Adrenal gland (tissue), 19 donors: ENCODE measurements at places on chromosomes 12 and 14. TPM values are rescaled to one million over a fixed set of nuclear protein-coding genes. Genes with fewer than 3 reads are reported as not detected.

- DNase-seq, result peak; percentile 35
- no peaks in the 10 kb centered on the region for H3K36me3 ChIP-seq
- H3K4me1 ChIP-seq, result peaks cover 17% of the 10 kb centered on the region
- H3K4me3 ChIP-seq, result no peak overlapping the region
Observed at GRCh38 chr12:49296034-49296835, 1.3 kb downstream of the PRPH start.

Gene OASL
- 0.47 TPM for total RNA-seq

DNA sequence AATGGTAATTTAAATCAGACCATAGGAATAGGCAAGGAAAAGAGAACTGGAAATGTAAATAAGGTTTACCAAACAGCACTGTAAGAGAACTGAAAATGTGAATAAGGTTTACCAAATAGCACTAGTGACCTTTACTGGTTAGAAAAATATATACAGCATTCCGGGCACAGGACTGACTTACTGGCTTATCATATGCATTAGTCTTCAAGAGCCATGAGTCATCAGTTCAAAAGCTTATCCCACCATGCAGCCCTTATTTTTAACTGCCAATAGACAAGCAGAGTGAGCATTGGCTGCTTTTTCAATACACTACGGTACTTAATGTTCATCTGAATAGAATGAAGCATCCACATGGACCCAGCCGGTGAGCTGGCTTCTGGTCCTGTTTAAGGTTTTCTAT is 13.0 kb upstream of the NELL2 start:
- H3K27ac ChIP-seq, result no peak overlapping the region
- no peak for DNase-seq
- H3K4me1 ChIP-seq, result no peaks in the 10 kb centered on the region

DNA sequence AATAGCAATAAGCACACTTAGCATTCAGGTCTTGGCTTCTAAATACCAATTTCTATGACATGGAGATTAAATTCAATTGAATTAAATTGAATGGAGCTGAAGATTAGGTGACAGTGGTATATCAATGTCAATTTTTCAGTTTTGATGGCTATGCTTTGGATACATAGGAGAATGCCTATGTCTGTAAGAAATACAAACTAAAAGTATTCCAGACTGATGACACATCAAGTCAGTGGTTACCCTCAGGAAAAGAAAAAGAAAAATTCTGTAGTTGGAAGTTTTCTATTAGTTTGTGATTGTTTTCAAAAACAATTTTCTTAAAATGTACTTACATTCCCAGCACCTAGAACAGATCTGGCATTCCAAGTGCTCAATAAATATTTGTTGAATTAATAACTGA is 4.9 kb upstream of the DCAF4 start:
- H3K27ac ChIP-seq, result no peak overlapping the region
- no peak for DNase-seq
- H3K4me3 ChIP-seq, result no peak overlapping the region
- H3K27me3 ChIP-seq, result no peaks in the 10 kb centered on the region

Gene PRIMA1
- 4.7 TPM for total RNA-seq

- H3K4me3 ChIP-seq, result no peak overlapping the region
- H3K4me1 ChIP-seq, result peaks cover 6% of the 10 kb centered on the region
- no peaks in the 10 kb centered on the region for H3K36me3 ChIP-seq
- no peak for DNase-seq
- H3K27me3 ChIP-seq, result no peaks in the 10 kb centered on the region
- H3K27ac ChIP-seq, result no peak overlapping the region
Observed at GRCh38 chr14:75495882-75496281, 26.4 kb upstream of the BATF start.

DNA sequence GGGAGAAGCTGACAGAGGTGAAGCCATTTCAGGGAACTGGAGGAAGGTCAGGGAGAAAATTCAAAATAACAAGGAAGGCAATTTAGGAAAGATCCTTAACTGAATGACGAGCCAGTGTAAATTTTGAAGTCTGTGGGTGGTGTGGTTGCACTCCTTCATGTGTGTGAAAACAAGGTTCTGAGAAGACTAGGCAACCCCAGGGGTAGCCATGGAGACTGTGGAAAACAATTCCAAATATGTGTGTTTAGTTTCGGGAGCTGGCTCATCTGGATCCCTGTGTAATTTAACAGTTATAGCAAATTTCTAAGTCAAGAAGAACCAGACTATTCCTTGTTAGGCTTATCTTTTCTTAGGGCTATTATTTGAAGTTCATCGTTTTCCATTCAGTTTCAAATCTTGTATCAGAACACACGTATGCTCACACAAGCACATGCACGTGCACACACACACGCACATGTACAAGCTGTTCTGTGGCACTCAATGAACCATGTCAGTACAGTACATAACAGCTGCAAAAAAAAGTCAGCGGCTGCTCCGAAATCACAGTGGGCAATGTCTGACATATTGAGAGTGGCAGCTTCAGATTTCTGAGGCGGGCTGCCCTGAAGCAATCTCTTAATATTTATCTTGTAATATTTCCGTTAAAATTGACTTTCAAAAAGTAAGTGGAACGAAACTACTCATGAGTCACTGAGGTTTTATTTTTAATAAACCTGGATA is 411.2 kb downstream of the AEBP2 start:
- H3K27me3 ChIP-seq, result no peaks in the 10 kb centered on the region
- no peak overlapping the region for H3K4me3 ChIP-seq
- peaks cover 10% of the 10 kb centered on the region for H3K4me1 ChIP-seq
- H3K27ac ChIP-seq, result no peak overlapping the region
- no peak for DNase-seq

Gene IL26
- not detected for total RNA-seq

DNA sequence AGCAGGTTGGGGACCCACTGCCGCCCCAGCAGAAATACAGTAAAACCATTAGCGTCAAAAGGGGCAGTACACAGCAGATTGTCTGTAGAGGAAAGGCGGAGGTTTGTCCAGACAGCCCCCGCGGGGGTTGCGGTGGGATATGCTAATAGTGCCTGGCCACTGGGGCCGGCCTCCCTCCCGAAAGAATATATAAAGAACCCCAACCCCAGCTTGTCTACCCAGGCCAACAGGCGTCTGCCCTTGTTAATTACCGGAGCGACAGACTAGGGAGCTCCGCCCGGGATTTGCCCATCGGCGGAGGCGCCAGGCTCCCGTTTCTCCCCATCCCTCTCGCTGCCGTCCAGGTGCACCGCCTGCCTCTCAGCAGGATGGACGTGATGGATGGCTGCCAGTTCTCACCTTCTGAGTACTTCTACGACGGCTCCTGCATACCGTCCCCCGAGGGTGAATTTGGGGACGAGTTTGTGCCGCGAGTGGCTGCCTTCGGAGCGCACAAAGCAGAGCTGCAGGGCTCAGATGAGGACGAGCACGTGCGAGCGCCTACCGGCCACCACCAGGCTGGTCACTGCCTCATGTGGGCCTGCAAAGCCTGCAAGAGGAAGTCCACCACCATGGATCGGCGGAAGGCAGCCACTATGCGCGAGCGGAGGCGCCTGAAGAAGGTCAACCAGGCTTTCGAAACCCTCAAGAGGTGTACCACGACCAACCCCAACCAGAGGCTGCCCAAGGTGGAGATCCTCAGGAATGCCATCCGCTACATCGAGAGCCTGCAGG is at the start of gene MYF5:
Gene MYF5 (plus strand): TSS at position 217 of the 774 bp plus-strand sequence. CDS start 152 bp downstream, at position 369.
- DNase-seq, result no peak
- peaks cover 19% of the 10 kb centered on the region for H3K27me3 ChIP-seq
- no peaks in the 10 kb centered on the region for H3K4me1 ChIP-seq

- H3K36me3 ChIP-seq, result no peaks in the 10 kb centered on the region
- DNase-seq, result peak; percentile 82
Observed at GRCh38 chr14:105203057-105203531, 22.0 kb upstream of the NUDT14 start.

- H3K27me3 ChIP-seq, result no peaks in the 10 kb centered on the region
- DNase-seq, result peak; percentile 70
- H3K36me3 ChIP-seq, result no peaks in the 10 kb centered on the region
- H3K4me3 ChIP-seq, result no peak overlapping the region
- H3K4me1 ChIP-seq, result peaks cover 14% of the 10 kb centered on the region
Observed at GRCh38 chr12:12449533-12450025, 92.7 kb downstream of the BORCS5 start.

GRCh38 chr12:106329231-106329982 is 26.9 kb downstream of the TCP11L2 start:
- DNase-seq, result peak; percentile 63
- H3K27me3 ChIP-seq, result no peaks in the 10 kb centered on the region
- H3K4me1 ChIP-seq, result peaks cover 19% of the 10 kb centered on the region

DNA sequence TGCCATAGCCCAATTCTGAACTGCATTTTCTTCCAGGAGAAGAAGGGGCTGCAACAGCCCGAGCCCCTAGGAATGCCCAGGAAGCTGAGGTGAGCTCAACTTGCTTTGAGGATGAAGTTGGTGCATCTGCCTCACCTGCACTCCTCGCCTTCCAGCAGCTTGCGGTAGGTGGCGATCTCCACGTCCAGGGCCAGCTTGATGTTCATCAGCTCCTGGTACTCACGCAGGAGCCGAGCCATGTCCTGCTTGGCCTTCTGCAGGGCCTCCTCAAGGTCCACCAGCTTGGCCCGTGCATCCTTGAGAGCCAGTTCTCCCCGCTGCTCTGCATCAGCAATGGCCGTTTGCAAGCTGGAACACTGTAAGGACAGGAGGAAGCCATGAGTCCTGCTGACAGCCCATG is 6.0 kb downstream of the KRT75 start:
- H3K4me1 ChIP-seq, result no peaks in the 10 kb centered on the region
- no peak for DNase-seq
- H3K36me3 ChIP-seq, result no peaks in the 10 kb centered on the region
- no peak overlapping the region for H3K27ac ChIP-seq
- H3K27me3 ChIP-seq, result no peaks in the 10 kb centered on the region

Gene CNTN1
- 5.4 TPM for total RNA-seq

Gene KRT71
- not detected for total RNA-seq

Gene CLEC1A
- total RNA-seq, result 2.4 TPM

Gene TMEM119
- 12.4 TPM for total RNA-seq

GRCh38 chr12:65965358-65965757 is 141.1 kb downstream of the HMGA2 start:
- H3K4me1 ChIP-seq, result no peaks in the 10 kb centered on the region
- no peak overlapping the region for H3K27ac ChIP-seq
- H3K36me3 ChIP-seq, result no peaks in the 10 kb centered on the region
- H3K4me3 ChIP-seq, result no peak overlapping the region
- DNase-seq, result no peak

- no peak overlapping the region for H3K4me3 ChIP-seq
- no peak overlapping the region for H3K27ac ChIP-seq
- no peak for DNase-seq
- no peaks in the 10 kb centered on the region for H3K27me3 ChIP-seq
- peaks cover 6% of the 10 kb centered on the region for H3K4me1 ChIP-seq
- H3K36me3 ChIP-seq, result no peaks in the 10 kb centered on the region
Observed at GRCh38 chr12:91241756-91242155, 59.1 kb upstream of the DCN start.

Gene SAMD4A
- total RNA-seq, result 3.1 TPM

DNA sequence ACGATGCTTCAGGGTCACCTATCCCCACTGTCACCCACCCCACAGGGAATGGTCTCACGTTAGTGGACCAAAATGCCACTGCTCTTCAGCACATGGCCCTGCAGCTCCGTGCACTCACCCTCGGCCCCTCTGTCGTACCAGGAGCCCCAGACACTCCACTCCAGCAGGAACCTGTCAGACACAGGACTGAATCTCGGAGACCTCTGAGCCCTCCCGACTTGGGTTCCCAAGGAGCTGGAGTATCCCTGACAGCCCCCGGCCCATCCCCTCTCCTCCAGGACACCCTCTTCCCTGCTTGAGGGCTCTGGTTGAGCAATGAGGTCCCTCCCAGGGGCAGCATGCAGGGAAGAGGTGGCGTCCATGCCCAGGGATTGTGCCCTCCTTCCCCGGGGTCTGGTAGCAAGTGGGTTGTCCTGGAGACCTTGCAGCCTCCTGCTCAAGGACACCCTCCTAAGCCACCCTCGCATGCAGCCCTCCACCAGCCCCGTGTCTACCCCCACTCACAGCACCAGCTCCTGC is 20.4 kb upstream of the LRTM2 start:
- no peak overlapping the region for H3K27ac ChIP-seq
- H3K4me1 ChIP-seq, result peaks cover 18% of the 10 kb centered on the region
- peak; percentile 48 for DNase-seq
- no peaks in the 10 kb centered on the region for H3K36me3 ChIP-seq

- no peaks in the 10 kb centered on the region for H3K4me1 ChIP-seq
- no peaks in the 10 kb centered on the region for H3K36me3 ChIP-seq
- H3K27me3 ChIP-seq, result no peaks in the 10 kb centered on the region
- H3K27ac ChIP-seq, result no peak overlapping the region
Observed at GRCh38 chr12:105464406-105464805, 133.9 kb downstream of the C12orf75 start.

Gene CNOT2
- 48.5 TPM for total RNA-seq

Gene SPPL3
- 20.6 TPM for total RNA-seq

Gene TRIM9
- total RNA-seq, result 3.2 TPM

DNA sequence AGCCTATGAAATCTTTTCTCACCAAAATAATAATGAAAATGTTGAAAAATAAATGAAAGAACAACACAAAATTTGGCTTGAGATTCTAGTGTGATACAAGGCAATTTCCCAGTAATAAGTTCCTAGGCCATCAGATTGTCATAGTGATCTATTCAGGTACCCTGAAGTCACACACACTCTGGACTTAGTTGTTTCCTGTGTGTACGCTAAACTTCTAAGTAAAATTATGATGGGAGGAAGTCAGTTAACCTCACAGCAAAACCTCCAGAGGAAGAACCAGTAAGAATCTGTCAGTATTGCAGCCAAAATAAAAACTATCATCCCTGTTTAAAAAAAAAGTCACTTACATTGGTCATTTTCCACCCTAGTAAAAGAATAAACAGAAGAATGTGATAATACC is 81.9 kb downstream of the DBX2 start:
- H3K4me3 ChIP-seq, result no peak overlapping the region
- H3K27ac ChIP-seq, result no peak overlapping the region
- DNase-seq, result no peak
- no peaks in the 10 kb centered on the region for H3K4me1 ChIP-seq

- no peak for DNase-seq
- H3K4me1 ChIP-seq, result no peaks in the 10 kb centered on the region
- H3K27me3 ChIP-seq, result no peaks in the 10 kb centered on the region
- H3K27ac ChIP-seq, result no peak overlapping the region
- H3K36me3 ChIP-seq, result no peaks in the 10 kb centered on the region
- no peak overlapping the region for H3K4me3 ChIP-seq
Observed at GRCh38 chr12:13377698-13378097, 181.2 kb downstream of the EMP1 start.

Gene SUSD6
- total RNA-seq, result 70.0 TPM

DNA sequence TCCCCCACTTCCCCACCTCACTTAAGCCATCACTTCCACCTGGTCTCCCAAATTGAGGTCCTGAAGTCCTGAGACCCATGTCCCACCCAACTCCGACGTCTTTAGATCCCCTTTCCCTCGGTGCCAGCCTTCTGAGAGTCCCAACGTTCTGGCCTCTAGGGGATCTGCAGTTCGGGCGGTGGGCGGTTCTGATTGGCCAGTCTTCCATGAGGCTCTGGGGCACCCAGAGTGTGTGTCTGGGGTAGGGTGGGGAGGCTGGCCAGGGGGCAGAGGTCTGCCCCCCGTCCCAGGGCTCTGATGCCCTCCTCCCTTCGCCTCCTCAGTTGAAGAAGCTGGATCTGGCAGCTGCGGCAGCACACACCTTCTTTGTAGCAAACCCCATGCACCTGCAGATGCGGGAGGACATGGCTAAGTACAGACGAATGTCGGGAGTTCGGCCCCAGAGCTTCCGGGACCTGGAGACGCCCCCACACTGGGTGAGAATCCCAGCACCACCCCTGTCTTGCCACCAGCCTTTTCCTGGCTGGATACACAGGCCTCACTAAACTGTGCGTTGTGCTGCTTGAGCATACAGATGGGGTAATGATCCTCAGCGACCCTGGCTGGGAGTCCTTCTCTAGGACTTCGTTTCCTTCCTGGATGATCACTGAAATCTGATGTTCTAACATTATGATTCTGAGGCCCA is 1.5 kb downstream of the P3H3 start:
- H3K36me3 ChIP-seq, result peaks cover 9% of the 10 kb centered on the region
- H3K4me1 ChIP-seq, result peaks cover 3% of the 10 kb centered on the region
- no peak for DNase-seq
- H3K27ac ChIP-seq, result peak overlapping the region; percentile 75
- H3K27me3 ChIP-seq, result no peaks in the 10 kb centered on the region
